ENCODE measurements at places on chromosomes 6 and 20. TPM values are rescaled to one million over a fixed set of nuclear protein-coding genes. Genes with fewer than 3 reads are reported as not detected.
A peak's percentile ranks its signal among the peaks of the same experiment; 100 is the strongest.

GRCh38 chr6:78910591-78911171 lies 43.3 kb downstream of the IRAK1BP1 start:
- DNase-seq = peak; percentile 60

DNA sequence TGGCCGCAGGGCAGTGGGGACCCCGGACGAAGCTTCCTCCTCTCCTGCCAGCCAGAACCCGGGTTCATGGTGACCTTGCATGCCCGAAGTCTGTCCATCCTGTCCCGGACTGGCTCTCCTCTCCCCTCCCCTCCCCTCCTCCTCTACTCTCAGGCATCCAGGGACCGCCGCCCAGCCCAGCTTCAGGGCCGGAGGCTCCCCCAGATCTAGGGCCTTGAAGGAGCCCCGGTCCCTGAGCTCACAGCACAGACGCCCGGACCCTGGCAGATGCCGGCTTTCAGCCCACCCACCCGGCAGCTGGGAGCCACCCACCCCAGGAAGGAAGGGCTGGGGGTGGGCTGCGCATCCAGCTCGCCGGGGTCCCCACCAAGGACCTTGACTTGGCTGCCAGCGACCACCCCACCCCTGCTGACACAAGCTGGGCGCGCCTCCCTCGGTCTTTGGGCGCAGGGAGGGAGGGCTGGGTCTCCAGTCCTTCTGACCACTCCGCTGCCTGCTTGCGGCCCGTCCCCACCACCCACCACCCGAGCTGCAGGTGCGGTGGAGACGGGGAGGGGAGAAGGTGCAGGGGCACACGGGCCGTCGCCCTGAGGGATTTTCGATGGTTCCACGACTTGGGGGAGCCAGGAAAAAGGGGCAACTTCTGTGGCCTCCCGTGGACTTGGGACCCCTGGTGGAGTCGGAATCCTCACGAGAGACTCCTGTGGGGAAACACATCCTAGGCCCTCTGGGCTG lies 5.8 kb upstream of the ABHD16B start:
- DNase-seq = no peak

DNA sequence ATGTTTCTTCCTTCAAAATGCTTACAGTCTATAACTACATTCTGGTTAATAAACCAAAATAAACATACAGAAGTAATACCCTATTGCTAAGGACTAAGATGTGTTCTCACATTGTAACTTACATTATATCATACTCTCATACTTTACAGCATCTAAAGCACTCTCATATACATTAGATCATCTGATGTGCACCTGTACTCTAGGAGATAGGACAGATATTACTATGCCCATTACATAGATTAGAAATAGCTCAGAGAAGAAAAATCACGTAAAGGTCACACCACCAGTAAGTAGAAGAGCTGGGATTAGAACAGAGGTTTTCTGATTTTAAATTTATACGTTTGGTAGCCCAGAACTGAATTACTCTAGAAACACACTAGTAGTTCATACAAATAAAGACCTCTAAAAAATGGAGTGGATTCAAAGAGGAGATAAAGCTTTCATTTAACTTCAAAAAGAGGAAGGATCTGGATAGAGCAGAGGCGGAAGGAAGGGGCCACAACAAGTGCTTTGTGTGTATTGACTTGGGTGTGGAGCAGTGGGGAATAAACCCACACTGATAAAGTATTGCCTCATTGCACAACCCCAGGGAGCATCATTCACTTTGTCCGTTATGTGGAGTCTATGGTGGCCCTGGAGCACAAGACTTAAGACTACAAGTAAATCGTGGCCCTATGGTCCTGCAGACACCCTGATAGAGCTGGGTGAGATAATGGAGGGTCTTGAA lies 30.9 kb downstream of the SLC2A12 start:
- no peak for DNase-seq

Gene TUBB2B
- total RNA-seq = 0.97 TPM

Data from Right ventricle myocardium inferior (tissue), 1 donor.